ENCODE measurements at places on chromosomes 1 and 21.

DNA sequence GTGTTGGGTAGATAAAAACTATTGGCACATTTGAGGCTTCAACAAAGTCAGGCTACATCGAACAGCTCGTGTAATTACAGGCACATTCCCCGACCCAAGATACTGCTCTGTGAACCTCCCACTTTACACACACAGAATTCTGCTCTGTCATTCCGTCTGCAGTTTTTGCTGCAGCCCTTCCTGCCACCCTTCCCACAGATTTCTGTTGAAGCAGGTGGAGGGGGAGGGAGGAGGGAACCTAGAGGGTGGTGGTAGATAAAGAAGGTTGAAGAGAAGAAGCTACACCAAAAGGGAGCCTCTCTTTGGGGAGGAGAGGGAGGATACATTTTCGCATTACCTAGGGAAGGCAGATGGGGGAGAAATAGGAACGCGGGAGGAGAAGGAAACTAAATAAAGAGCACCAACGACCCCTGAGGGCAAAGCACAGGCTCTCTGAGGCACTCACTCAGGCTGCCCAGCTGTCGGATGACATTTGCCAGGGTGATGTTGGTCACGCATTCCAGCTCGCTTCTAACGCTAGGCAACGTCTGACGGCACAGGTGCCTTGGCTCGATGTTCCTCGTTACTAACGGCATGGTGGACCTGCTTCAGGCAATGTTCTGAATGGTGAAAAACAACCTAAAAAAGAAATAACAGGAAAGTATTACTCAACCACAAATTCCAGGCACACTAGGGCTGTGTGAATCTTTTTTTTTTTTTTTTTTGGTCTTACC, 36.0 kb downstream of the GPR3 start:
- DNase-seq = peak; percentile 90

- DNase-seq = no peak
Observed at GRCh38 chr1:8590721-8591351, 226.6 kb downstream of the RERE start.

GRCh38 chr1:23125489-23125888, 43.2 kb downstream of the LUZP1 start:
- no peak for DNase-seq

- no peak for DNase-seq
Observed at GRCh38 chr1:238777551-238777950, 608.8 kb upstream of the CHRM3 start.

- no peak for DNase-seq
Observed at GRCh38 chr1:92342401-92342800, 43.5 kb downstream of the RPAP2 start.

DNA sequence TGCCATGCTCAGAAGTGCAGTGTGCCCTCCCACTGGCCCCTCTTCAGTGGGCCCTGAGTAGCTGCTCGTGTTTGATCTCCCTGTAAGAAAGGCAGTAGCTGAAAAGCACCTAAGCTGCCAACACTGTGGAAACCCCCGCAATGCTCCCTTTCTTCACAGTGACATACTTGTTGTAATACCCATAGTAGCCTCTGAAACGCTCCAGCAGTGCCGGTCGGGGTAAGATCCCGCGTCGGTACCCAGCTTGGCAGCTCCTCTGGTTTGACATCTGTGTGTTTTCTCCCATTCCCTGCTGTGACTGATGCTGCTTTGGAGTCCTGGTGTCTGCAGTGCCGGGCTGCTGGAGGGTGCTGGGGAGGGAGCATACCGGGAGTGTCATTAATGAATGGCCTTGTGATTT, 3.6 kb downstream of the CHAF1B start:
- DNase-seq = peak; percentile 49

- no peak for DNase-seq
Observed at GRCh38 chr1:179208681-179209477, 20.6 kb downstream of the ABL2 start.

GRCh38 chr1:38567401-38567800, 292.2 kb downstream of the RRAGC start:
- no peak for DNase-seq

- DNase-seq = no peak
Observed at GRCh38 chr1:37186246-37186756, 152.0 kb upstream of the GRIK3 start.

- DNase-seq = no peak
Observed at GRCh38 chr1:118142546-118142945, 42.5 kb downstream of the SPAG17 start.

GRCh38 chr1:230270559-230271281, 155.4 kb downstream of the PGBD5 start:
- DNase-seq = no peak

DNA sequence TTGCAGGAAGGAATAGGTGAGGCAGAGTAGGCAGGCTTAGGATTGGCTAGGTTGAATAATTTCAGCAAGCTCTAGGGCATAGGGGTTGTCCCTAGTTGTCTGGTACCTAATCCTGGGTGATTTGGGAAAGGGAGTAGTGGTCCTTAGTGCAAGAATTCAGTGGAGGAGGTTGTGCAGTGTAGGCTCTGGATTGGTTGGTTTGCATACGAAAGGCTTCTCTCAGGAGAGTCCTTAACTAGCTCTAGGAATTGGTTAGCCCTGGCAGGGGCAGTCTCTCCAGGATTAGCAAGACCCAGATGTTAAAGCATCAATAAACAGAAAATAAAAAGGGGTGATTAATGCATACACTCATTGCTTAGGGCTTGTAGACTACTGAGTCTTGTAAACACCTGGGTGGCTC, 9.6 kb upstream of the CD101 start:
- DNase-seq = no peak

DNA sequence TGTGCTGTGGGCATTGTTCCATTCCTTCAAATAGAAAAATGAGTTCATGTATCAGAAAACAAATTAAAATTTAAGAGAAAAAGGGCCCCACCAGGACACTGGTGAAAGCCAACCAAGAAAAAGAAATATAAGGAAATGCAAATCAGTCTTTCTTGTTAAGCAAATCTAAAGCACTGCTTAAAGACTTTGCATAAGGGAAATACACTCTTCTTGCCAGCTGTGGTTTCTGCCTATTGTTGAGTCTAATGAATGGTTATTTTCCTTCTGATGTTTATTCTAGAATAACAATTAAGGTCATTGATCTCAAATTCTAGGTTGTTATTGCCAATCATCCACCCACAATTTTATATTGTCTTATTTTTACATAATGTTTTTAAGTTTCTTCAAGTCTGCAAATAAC, 158.6 kb upstream of the SNX7 start:
- DNase-seq = no peak

DNA sequence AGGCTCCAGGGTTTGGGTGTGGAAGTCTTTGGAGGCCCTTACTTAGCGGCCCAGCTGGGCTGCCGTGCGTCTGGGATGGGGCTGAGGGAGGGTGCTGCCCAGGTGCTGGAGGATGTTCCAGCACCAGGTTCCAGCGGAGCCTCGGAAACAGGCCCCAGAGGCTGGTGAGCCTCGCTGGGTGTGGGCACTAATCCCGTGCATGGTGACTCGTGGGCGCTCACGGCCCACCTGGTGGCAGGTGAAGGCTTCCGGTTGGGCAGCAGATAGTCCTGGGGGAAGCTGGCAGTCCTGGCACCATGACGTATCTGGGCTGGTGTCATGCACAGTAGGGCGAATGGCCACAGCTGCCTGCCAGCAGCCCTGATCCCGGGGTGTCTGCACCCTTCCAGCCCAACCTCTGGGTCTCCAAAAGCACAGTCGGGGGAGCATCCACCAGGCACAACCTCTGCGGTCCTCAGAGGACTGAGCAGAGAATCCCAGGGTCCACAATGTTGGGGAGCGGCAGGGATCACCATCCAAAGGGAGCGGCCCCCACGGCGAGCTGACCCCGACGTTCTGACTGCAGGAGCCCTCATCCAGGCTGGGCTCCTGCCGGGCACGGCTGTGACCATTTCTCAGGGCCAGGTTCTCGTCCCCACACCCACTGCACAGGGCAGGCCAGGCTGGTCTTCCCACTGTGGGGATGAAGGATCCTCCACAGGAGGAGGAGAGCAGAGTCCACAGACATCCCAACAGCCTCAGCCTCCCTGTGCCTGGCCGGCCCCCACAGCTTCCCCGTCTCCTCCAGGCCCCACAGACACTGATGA, 25.3 kb downstream of the FTCD start:
- no peak for DNase-seq

GRCh38 chr21:23401278-23401677, 2206.0 kb downstream of the MRPL39 start:
- no peak for DNase-seq

Measured in ELF-1 (cell line).